Activated T-helper 2 cell treated with anti-CD3 and anti-CD28 coated beads, Interferon-gamma antibody, Interleukin-2, Interleukin-4, amounts not matched to agents 10 μg/mL and 5 μg/mL and 100 μg/mL, durations not matched to agents 14 hours and 24 hours and 36 hours (primary cell): ENCODE measurements at places on chromosomes 3 and 15. TPM values are rescaled to one million over a fixed set of nuclear protein-coding genes. Genes with fewer than 3 reads are reported as not detected.

Gene PPP1R14D
- not detected in 2 replicates for total RNA-seq

Gene TMA7
- 270 and 289 TPM in 2 replicates for total RNA-seq

Gene CCR2
- total RNA-seq, result 1.1 TPM in 2 replicates

Gene CDCP1
- total RNA-seq, result 7.4 and 8.1 TPM in 2 replicates

Gene ZNF80
- total RNA-seq, result 0.64 and 0.74 TPM in 2 replicates

Gene HCN4
- 0.02 TPM in 2 replicates for total RNA-seq

Gene AGBL1
- 0.14 and 0.18 TPM in 2 replicates for total RNA-seq

Gene GPR171
- total RNA-seq, result 232 TPM in 2 replicates

Gene ARHGAP31
- total RNA-seq, result 13.2 and 14.0 TPM in 2 replicates

Gene MNS1
- total RNA-seq, result 0.14 and 1.1 TPM in 2 replicates

Gene LYZL4
- total RNA-seq, result not detected in 2 replicates

Gene FETUB
- total RNA-seq, result not detected in 2 replicates

Gene IL17RD
- total RNA-seq, result 0.07 and 0.09 TPM in 2 replicates

Gene CSPG5
- 1.1 and 1.7 TPM in 2 replicates for total RNA-seq

Gene DPH3
- 22.7 and 23.1 TPM in 2 replicates for total RNA-seq

Gene C3orf22
- not detected in 2 replicates for total RNA-seq

Gene USP13
- total RNA-seq, result 16.4 and 17.0 TPM in 2 replicates

Gene ISLR
- total RNA-seq, result not detected in 2 replicates

Gene GUCA1C
- total RNA-seq, result not detected in 2 replicates

Gene ADGRG7
- not detected in 2 replicates for total RNA-seq

Gene KCNH8
- not detected in 2 replicates for total RNA-seq

Gene MEX3B
- 1.6 and 1.8 TPM in 2 replicates for total RNA-seq

Gene IL17RE
- total RNA-seq, result 0.78 and 1.0 TPM in 2 replicates

Gene SI
- total RNA-seq, result not detected in 2 replicates

Gene GRK7
- not detected in 2 replicates for total RNA-seq

Gene TIMP4
- total RNA-seq, result 0.41 and 0.92 TPM in 2 replicates

Gene CHMP2B
- total RNA-seq, result 25.0 and 25.2 TPM in 2 replicates

Gene SLC35A5
- 12.6 and 17.8 TPM in 2 replicates for total RNA-seq

Gene TMEM108
- total RNA-seq, result 0.07 TPM in 1 of 2 replicates, not detected in the other

Gene KNG1
- not detected in 2 replicates for total RNA-seq

Gene TGM4
- total RNA-seq, result not detected in 2 replicates

Gene HIGD2B
- total RNA-seq, result 0.16 TPM in 2 replicates

Gene ACAN
- total RNA-seq, result not detected in 2 replicates

Gene DNASE1L3
- total RNA-seq, result not detected in 2 replicates

Gene UROC1
- total RNA-seq, result not detected in 2 replicates

Gene ST3GAL6
- 0.05 and 0.44 TPM in 2 replicates for total RNA-seq
